Cardiac septum (tissue), 1 donor: ENCODE measurements at places on chromosomes 5 and 9.
A peak's percentile ranks its signal among the peaks of the same experiment; 100 is the strongest.

GRCh38 chr5:139635191-139635590 lies 13.0 kb upstream of the CXXC5 start:
- DNase-seq = peak; percentile 19

- DNase-seq = peak; percentile 93
These were observed at the start of gene NXNL2 for GRCh38 chr9:88534456-88535225. TSS of gene NXNL2 (plus strand) at chr9:88535178. CDS start at chr9:88535435, 257 bp downstream.

- no peak for DNase-seq
These were observed 204.9 kb downstream of the ZNF462 start for GRCh38 chr9:107067739-107068416.

DNA sequence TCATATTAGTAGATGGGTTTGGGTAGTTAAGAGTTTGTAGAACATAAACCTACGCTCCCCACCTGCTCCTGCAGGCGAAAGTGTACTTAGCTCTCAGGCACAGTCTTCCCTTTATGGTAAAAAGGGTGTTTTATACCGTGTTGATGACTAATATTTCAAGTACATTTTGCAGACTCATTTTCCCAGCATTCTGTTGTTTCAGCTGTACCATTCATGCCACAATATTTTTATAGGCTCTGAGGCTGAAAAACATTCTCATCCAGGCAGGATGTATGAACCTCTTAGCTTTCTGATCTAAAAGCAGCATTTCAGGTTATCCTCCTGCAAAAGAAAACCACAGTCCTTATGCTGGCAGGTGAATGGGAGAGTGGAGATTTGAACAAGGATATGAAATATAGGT lies 231.4 kb downstream of the NR2F1-AS1 start:
- DNase-seq = no peak

DNA sequence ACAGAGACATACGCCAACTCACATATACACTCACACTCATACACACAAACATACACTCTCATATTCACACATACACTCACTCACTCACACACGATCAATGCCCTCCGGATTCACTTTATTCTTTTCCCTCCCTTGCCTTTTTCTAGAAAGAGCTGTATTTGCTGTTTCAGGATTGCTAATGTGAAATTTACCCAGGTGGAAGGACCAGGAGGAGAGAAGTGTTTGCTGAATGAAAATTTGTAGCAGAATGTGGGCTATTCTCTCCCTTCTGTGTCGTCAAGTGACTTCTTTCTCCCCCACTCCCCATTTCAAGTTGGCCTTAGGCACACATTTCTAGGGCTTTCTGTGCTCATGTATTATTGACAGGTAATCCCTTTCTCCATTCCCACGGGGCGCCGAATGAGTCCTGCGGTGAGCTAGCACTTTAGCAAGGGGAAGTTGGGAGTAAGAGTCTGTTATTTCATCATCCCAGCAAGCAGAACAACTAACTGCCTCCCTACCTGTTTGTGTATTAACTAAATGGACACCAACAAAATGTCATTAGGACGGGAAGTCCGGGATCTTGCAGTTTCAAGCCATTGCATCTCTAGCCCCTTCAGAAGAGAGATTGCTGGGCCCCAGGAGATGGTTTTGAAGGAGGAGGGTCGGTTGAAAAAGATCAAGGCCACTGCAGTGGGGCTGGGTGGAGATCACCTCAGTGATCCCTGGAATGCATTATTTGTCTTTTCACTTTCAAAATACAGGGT lies 97.1 kb upstream of the TAF11L2 start:
- DNase-seq = peak; percentile 85

- peak; percentile 68 for DNase-seq
These were observed 86.1 kb upstream of the ADAMTS2 start for GRCh38 chr5:179431221-179431824.

DNA sequence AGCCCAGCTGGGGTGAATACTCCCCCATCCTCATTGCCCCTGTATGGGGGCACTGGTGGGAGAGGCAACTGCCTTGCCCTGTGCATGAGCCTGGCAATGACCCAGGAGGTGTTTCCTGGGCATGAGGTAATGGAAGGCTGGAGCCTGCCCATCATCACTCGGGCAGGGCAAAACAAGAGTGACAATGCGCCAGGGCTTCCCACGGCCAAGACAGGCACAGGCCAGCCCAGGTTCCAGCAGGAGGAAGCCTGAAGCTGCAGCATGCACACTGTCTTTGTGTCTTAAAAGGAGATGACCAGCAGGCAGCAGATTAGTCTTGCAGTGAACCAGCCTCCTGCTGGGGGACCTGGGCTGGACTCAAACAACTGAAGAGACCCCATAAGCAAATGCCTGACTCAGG lies 92.2 kb upstream of the SMIM23 start:
- no peak for DNase-seq

GRCh38 chr5:78287833-78288232 lies 6.7 kb downstream of the AP3B1 start:
- DNase-seq = no peak

GRCh38 chr5:157245476-157245875 lies 20.4 kb upstream of the CYFIP2 start:
- DNase-seq = no peak

DNA sequence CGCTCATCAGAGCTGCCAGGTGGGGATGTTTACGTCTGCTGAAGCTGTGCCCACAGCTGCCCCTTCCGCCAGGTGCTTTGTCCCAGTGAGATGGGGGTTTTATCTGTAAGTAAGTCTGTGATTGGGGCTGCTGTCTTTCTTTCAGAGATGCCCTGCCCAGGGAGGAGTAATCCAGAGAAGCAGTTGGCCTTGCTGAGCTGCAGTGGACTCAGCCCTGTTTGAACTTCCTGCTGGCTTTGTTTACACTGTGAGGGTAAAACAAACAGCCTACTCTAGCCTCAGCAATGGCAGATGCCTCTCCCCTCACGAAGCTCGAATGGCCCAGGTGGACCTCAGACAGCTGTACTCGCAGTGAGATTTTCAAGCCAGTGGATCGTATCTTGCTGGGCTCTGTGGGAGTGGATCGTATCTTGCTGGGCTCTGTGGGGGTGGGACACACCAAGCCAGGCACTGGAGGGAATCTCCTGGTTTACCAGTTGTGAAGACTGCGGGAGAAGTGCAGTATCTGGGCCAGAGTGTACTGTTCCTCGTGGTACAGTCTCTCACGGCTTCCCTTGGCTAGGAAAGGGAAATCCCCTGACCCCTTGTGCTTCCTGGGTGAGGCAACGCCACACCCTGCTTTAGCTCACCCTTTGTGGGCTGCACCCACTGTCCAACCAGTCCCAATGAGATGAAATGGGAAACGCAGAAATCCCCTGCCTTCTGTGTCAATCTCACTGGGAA lies 530.1 kb upstream of the DMAC1 start:
- no peak for DNase-seq

GRCh38 chr5:2094616-2094995 lies 211.9 kb upstream of the IRX4 start:
- DNase-seq = no peak

GRCh38 chr5:76367623-76368371 lies 35.3 kb upstream of the IQGAP2 start:
- no peak for DNase-seq

DNA sequence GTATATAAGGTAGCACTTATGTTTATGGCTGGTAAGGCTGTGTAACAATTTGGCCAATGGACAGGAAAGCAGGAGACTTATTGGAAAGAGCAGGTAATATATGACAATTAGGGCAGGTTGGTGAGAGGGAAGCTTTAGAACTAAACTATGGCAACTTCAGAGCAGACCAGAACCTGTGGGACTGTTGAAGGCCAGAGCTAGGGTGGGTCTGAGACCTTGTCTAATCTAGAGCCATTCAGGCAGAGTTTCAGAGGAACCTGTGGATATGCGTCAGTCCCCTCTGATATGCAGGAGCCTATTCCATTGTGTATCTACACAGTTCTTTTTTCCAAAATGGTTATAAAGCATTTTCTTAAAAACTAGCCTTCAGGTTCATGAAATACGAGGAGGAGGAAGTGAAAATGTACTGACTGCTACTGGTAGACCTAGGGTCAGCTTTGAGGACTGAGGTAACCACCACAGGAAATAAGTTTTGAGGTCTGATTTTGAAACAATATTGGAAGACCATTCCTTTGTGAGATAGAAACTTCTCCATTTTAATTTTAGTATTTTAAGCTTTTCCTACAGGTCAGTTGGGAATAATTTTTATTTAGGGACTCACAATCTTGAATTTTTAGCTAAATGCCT lies 37.6 kb downstream of the ELL2 start:
- DNase-seq = no peak

DNA sequence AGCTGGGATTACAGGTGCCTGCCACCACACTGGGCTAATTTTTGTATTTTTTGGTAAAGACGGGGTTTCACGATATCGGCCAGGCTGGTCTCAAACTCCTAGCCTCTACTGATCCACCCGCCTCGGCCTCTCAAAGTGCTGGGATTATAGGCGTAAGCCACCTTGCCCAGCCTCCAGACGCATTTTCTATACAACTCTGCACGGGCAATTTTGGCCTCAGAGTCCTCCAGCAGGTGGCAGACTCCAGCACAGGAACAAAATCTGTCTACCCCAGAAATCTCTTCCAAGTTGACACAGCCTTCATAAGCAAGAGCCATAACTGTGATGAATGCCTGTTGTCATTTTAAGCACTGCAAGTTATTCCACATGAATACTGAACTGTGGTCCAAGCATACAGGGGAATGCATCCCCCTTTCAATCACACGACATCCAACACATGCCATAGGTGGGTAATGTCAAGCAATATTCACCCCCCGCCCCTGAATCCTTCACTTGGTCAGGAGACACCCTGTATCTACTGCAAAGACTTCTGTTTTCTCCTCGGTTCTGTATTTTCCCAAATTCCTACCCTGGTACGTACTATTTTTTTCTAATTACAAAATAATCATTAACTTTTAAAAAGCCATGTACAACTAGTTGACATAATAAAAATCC lies 50.8 kb downstream of the ALDH7A1 start:
- DNase-seq = no peak

DNA sequence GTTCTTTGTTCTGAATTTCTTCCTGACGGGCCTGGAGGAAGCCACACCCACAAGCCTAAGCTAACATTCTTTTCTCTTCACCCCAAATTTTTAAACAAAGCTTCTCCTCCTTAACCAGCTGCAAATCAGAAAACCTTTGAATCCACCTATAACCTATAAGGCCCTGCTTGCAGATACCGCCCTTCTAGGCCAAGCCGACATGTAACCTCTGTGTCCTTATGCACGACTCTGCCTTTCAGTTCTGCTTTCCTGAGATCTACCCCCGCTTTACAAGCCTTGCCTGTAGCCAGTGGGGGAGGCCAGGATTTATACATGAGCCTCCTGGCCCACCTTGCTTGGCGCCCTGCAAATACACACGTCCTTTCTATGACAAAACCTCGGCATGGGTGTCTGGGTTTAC lies 19.3 kb downstream of the BRD9 start:
- no peak for DNase-seq

GRCh38 chr9:122287214-122287720 lies 22.6 kb downstream of the MRRF start:
- no peak for DNase-seq

DNA sequence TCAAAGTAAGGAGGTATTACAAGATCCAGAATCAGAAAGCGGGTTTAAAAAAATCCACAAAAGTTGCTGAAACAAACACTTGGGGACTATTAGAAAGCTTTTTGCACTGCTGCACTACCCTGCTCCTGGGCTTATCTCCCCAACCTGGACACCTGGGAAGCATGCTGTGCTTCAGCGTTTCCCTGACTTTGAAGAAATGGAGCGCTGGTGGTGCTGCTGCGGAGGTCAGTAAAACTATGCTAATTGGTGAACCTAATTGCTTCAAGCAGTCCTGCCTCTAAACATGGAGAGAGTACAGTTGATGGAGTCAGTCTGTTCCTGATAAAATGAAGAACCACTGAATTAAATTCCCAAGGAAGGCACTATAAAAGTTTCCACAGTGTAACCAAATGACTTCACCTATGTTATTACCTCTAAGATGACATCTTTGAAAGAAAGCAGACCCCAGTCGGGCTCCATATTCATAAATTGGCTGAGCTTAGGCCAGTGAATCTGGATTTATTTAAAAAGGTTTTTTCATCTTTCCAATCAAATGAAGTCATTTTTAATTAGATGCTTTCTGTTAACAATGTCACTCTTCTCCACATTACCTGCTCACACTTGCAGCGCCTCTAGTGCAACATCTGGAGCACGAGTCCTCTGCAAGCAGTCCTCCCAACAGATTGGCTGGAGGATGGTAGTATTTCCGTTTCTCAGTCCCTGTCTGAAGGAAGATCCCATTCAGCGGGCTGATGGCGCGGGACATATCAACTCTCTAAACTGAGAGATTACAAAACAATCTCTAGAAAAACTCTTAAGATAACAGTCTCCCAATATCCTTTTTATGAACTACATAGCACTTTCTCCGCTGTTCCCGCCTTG lies 11.5 kb downstream of the NR2F1-AS1 start:
- DNase-seq = no peak

DNA sequence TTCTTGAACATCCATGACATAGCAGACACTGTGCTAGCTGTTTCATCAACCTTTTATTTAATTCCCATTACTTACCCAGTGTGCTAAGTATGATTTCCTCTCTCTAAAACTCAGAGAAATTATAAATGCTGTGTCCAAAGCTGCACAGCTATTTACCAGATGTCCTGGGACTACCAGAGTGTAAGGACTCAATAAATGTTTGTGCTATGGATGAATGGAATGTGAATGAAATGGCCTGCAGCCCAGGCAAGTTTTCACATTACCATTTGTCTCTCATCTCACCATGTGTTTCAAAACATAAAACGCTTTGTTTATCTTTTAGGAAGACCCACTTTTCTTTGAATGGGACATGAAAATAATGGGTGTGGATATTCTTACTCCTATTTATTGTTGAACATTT lies 96.2 kb downstream of the ARHGEF28 start:
- no peak for DNase-seq

GRCh38 chr9:110825950-110826349 lies 157.4 kb downstream of the MUSK start:
- DNase-seq = no peak

DNA sequence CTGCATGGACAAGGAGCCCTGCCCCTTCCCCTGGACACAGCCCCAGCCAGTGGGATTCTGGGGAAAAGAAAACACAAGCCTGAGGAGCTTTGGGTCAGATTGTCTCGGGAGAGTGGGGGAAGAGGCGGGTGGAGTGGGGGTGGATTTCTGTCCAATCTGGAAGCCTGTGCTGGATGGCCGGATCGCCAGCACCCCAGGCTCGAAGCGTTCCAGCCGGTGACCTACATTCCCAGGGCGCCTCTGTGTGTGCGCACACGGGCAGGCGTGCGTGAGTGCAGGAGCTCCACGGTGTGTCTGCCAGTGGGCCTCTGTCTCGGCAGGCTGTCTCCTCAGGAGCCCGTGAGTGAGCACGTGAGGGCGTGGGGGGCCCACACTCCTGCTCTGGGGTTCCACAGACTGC lies 74.3 kb upstream of the DAB2IP start:
- DNase-seq = no peak

DNA sequence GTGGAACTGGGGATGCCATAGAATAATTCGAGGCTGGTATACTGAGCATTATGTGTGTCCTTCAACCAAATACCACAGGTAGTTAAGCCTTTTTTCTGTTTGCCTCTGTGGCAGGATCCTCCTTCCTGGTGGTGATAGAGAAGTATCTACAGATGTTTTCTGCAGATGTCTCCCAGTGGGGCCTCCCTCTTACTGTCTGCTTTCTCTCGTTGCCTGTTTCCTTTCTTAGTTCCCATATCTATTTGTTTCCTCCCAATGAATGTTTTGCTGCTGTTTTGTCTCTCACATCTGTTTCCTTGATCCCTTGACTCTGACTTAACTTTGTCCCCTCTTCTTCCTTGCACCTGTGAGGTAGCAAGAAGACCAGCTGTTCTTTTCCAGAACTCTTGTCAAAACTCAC lies 130.9 kb upstream of the NUDT12 start:
- DNase-seq = no peak

- DNase-seq = no peak
These were observed 33.7 kb downstream of the ZNF462 start for GRCh38 chr9:106896695-106897094.

- DNase-seq = no peak
These were observed 27.5 kb downstream of the DYNC2I2 start for GRCh38 chr9:128629136-128629535.

- DNase-seq = no peak
These were observed 11.0 kb downstream of the LHX3 start for GRCh38 chr9:136193891-136194279.
